ENCODE measurements at places on chromosomes 2 and 18.

GRCh38 chr2:184402381-184402780, 195.9 kb upstream of the ZNF804A start:
- no peak for DNase-seq

GRCh38 chr18:67639872-67640271, 123.4 kb upstream of the DSEL start:
- DNase-seq, result no peak

DNA sequence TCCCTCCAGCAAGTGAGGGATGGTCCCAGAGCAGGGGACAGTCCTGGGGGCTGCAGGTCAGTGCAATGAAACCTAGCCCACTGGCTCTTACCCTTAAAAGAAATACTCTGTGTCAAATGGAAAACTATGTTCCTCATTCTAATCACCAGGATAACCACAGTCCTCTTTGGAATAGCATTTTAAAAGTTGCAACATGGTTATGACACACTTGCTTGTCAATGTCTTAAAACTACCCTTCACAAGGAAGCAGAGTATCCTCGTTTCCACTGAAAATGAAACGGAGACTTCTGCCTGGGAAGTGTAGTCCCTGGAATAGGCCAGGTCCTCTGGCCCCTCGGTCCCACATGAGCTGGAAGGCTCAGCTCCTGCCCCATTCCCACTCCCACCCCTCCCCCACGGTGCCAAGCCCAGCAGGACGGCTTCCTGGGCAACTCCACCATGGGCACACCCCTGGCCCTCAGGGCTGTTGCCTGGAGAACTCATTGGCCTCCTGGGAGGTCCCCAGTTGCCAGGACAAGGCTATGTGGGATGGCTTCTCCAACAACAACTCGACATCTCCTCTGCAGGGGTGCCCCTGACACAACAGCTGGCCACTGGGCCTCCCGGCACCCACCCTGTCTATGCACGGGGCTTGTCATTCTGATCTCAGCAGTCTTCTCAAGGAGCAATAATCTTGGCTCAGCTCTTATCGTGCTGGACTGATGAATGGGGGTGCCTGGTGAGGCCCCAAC, 38.3 kb upstream of the ST3GAL5 start:
- no peak for DNase-seq

DNA sequence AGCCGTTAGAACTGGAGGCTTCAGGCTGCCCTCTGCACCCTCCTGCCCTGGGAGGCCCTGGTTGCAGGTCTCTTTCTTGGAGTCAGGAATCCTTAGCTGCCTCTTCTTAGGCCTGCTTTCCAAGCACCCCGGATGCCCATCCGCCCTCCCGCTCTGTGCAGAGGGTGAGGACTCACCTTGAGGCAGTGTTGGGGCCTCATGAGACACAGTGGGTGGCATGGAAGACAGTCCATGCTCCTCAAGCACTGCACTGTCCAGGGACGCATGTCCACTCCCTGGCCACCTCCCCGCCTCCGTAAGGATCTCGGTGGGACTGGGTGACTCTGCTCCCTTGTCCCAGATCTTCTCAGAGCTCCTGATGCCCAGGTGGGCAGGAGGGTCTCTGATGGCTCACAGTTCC, 5.7 kb upstream of the TRAF3IP1 start:
- DNase-seq, result no peak

DNA sequence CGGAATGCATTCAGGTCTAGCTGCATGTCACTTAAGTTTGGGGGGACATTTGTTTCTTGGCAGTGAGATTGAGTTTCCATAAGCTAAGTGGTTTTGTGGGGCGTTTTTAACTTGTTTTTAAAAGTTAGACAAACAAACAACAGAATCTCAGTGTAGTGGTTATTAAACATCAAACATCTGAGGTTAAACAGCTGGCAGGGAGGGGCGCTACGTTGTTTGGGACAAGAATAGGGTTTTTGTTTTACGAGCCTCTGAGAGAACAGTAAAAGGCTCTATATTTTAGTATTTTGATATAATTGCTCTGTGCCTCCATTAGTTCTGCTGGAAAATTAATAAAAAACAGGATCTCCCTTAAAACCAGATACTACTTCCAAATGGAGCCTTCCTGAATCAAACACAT, 41.6 kb upstream of the TMEM177 start:
- no peak for DNase-seq

GRCh38 chr18:2547477-2548087, 23.7 kb downstream of the METTL4 start:
- DNase-seq, result no peak

GRCh38 chr2:220000080-220000479, 372.6 kb downstream of the SLC4A3 start:
- DNase-seq, result no peak

DNA sequence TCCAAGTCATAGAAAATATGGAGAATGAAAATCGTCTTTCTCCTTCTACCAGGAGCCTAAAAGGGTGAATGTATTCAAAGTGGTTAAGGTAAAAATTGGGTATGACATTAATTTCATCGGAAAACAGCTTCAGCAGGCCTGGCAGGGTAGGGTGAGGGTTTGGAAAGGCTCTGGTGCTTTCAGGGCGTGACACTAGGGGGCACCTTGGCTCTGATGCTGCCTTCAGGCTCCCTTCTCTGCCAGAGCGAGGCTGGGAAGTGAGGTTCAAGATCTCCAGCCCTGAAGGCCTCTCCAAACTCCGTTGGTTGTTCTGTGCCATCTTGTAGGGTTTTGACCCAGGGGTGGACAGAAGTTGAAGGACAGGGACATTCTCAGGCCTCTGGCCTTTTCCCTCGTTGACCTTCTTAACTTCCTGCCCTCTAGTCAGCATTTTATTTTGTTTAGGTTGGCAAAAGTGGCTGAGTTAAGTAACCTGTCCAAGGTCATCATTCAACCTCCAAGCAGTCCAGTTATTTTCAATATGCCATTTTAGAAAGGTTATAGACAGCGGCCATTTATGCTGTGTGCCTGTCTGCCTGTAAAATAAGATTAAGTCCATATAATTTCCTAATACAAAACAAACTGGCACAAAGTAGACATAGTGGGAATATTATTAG, 40.3 kb downstream of the EML6 start:
- no peak for DNase-seq

GRCh38 chr2:59921743-59922142, 631.7 kb downstream of the BCL11A start:
- no peak for DNase-seq

DNA sequence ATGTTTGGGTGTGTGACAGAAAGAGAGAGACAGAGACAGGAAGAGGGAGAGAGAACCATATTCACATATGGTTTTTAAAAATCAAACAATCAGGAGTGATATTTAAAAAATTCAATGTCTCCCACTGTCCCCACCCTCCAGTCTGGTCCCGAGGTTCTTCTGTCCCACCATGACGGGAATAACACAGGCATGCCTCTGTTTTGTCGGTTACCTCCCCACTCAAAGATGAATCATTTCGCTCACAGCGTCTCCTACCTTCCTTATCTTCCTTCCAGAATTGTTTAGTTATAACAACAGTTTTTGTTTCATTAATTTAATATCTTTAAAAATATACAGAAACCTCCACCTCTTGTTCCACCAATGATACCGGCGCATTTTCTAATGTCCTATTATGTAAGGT, 113.0 kb downstream of the KCNF1 start:
- DNase-seq, result no peak

DNA sequence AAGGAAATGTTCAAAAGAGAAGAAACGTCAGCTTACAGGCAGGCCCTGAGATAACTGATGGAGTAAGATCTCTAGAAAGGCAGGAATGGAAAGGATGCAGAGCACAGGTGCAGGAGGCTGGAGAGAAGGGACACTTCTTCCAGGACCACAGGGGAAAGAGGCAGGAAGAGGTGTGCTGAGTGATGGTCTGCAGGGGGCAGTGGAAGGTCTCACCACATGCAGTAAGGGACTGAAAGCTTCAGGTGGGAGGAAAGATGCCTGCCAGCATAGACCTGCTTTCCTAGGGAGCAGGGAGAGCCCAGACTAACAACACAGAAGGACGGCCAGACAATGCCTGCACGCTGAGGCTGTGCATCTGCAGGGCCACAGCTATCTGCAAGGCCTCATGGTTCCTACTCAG, 156.8 kb downstream of the L3MBTL4 start:
- no peak for DNase-seq

DNA sequence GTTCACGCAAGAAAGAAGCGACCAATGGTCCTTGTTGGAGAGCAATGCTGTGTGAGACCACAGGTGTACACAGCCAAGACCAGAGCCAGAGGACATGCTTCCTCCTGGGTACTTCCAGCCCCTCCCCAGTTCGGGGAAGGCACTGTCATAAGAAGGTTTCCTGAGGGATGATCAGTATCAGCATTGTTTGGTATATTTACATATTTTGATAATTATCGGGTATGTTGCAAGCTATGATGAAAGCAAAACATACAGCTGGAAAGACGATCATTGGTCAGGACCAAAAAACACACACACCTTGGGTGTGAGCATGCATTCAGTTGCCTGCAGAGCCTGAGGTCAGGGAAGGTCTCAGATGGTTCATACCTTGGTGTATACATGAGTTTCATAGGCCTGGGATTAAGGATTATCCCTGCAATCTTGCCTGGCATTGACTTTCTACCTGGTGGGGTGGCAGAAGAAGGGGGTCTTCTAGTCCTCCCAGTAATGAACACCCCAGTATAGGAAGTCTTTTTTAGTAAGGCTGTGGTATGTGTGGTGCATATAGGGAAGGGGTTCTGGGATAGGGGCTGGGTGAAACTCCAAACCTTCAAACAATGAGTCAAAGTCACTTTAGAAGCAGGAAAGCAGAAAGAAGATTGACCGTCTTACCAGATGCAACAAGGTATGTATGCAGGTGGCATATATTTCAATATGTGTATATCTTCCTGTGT, 2.9 kb downstream of the SERPINB2 start:
- DNase-seq, result no peak

DNA sequence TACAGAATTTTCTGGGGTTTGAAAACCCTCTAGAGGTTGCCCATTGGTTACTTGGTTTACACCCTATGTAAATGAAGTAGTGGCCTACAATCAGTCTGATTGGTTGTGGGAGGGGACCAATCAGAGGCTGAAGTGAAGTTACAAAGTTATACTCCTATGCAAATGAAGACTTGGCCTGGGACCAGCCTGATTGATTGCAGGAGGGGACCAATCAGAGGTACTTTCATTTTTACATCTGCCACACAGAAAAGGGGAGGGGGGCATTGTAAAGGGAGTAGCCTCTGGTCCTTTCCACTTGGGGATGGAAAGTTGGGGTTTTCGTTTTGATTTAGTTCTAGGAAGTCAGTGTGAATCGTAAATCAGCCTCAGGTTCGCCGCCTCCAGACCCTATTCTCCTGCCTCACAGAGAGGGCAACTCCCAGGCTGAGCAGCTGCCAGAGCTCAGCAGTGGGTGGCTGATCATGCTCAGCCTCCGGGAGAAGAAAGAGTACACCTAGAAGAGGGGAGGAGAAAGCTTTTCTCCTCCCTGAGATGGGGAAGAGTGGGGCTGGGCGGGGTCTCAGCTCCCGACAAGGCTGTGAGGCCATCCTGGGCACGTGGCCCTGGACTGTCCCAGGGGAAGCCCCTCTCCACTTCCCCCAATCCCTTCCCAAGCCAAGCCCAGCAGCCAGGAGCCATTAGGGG, 372.5 kb downstream of the GALR1 start:
- no peak for DNase-seq

GRCh38 chr2:229519655-229520430, 194.5 kb downstream of the DNER start:
- DNase-seq, result no peak

All from activated CD4-positive, alpha-beta T cell treated with anti-CD3 and anti-CD28 coated beads, Interleukin-2, amount 50 U/mL, for 4 hours (primary cell).